Frontal cortex (tissue), 4 donors: ENCODE measurements at places on chromosomes 6 and 20.

DNA sequence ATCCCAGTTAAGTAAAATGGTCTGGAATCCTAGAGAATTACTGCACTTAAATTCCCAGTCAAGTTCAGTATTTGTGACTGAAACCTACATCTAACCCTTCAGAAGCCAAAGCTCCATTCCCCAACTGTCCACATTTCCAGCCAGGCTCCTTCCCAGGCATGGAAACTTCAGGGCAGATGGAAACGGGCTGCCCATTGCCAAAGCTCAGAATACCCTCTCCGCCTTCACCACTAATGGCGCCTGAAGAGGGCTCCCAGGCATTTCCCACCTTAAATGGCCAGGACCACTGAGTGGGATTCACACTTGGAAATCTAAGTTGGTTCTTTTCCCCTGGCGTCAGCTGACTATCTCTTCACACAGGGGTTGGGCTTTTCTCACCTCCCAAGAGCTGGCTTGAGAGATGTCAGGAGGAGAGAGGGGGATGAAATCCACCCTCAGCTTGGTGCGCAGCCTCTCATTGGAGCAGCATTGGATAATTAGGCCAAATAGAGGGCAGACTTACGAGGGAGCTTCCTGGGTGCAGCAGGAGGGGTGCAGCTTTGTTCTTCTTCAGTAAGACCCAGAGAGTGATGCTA is 82.9 kb downstream of the ANKRD60 start:
- DNase-seq = no peak

GRCh38 chr6:20805021-20805420 is 270.8 kb downstream of the CDKAL1 start:
- DNase-seq = no peak

DNA sequence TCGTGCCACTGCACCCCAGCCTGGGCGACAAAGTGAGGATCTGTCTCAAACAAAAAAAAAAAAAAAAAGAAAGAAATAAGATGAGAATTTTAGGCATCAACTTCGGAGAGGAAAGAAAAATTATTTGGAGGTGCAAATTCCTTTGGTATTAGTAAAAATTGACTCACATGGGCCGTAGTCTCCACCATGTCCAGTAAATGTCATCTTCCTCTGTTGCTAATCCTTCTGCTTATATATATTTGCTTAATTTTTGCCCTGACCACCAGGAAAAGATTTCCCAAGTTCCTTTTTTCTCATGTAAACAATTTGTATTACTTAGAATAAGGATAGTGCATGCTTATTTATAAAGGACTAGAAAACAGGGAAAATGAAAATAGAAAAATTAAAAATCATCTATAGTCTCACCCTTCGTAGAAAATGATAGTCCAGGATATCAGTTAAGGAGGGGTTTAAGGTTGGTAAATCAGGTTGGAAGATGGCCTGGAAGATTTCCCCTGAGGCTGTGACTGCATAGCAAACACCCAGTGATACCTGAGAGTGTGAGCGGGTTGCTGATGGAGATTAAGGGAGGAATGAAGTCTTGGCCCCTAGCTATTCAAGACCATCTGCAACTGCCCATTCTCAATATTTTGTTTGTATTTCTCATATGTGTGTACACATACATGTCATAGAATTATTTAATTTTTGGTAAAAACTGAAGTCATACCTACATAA is 240.8 kb downstream of the ZNF217 start:
- DNase-seq = no peak

DNA sequence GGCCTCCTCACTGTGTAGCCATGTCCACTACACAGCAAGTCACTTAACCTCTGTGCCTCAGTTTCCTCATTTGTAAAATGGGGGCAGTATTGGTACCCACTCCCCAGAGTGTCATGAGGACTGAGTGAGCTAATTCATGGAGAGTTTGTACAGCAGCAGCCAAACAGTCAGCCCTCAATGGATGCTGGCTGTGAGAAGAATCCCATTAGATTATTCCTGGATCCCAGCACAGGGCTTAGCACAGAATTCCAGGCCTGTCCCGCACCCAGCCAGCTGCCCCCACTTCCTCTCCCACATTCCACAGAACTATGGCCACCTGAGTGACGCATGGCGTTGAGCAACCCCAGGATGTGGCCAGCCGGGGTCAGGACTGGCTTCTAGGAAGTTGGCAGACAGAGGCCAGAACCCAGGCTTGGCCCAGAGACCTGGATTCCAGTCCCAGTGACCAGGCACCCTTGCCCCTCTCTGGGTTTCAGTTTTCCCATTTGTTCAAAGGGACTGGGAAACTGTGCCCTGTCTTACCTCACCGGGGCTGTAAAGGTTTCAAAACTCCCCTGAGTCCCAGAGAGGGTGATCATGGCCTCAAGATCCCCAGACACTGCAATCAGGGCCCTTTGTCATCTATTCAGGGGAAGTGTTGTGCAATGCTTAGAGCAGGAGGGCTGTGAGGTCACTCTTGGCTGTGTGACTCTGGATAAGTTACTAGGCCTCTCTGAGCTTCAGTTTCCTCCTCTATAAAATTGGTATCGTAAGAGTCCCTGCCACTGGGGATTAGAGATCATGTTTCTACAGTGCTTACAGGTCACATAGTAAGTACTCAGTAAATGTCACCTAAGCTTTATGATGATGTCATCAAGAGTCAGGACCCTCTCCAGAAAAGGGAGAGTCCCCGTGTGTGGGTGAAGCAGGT is 3.0 kb upstream of the TGM2 start:
- DNase-seq = no peak

DNA sequence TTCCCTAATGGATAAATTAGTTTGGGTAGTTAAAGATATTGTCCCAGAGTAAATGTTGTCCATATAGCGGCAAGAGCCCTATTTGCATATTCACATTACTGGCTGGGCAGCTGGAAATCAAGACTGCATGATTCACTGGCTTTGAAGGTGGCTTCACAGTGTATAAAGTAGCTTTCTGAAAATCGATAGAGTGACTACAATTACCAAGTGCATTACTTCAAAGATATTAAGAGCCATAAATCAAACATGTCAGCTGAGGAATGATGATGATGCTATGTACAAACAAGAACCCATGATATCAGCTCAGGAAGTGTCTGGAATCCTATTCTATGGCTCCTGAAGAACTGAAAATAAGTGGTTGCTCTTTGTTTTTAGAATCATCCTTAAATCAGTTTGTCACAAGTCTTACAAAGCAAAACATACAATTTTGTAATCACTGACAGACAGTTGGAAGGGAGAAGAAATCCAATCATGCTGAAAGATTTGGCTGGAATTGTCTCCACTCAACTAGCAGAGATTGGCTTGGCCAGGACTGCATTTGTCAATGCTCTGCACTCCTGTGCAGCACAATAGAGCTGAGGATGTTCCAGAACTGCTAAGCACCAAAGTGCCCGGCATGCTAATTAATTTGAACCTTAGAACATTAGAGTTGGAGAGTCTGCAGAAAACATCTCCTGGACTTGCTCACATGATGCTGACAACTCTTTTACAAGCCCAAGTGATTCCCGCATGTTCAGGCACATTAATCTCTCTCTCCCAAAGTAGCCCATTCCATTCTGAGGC is 77.9 kb upstream of the B3GAT2 start:
- no peak for DNase-seq
